ENCODE measurements at places on chromosomes 12 and 14.

GRCh38 chr12:9346866-9347327, 138.7 kb upstream of the PZP start:
- DNase-seq = no peak

GRCh38 chr12:29132316-29132715, 16.8 kb upstream of the FAR2 start:
- no peak for DNase-seq

DNA sequence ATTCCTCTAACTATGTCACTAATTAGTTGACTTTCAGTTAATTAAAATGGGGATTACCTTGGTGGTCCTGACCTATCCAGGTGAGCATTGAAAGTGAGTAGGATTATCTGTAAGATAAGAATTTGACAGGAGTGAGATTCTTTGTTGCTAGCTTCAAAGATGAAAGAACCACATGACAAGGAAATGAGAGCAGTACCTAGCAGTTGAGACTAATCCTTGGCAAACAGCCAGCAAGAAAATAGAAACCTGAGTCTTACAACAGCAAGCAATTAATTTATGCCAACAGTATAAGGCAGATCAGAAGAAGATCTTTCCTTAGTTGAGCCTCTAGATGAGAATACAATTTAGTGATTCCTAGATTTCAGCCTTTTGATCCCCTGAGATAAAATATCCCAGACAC, 1058.4 kb downstream of the LRFN5 start:
- no peak for DNase-seq

DNA sequence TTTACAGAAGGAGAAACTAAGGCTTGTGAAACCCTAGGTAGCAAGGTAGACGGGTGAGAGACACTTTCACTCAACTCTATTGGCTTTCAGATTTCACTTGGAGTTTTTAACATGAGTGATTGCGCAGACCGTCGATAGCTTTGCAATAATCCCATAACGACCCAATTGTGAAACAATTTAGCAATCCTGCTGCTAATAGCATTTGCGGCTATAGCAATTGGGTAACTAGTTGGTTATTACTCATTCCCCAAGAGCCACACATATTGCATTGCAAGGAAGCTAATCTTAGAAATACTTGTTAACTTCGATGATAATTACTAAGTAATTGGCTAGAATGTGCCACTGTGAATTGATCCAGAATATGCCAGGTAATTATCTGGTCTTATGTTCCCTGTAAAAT, 159.9 kb upstream of the NOS1 start:
- no peak for DNase-seq

- DNase-seq = no peak
These were observed 161.5 kb downstream of the ETV6 start for GRCh38 chr12:11811008-11811407.

DNA sequence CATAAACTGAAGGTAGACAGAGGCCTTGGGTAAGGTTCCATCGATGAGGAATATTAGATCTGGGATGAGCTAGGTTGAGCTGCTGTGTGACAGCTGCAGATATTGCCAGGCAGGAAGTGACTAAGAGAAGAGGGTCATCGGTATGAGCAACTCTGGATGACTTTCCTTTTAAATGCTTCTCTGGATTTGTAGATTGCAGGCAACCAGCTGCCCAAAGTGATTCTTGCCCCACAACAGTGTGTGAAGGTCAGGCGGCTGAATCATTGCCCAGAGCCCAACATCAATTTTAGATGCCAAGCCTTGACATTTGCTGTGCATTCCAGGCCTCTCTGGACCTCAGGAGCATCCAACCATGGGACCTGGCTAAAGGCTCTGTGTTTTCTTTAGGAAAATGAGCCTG, 255.9 kb downstream of the DPF3 start:
- DNase-seq = peak; percentile 88

GRCh38 chr12:104433061-104433460, 23.7 kb upstream of the CHST11 start:
- DNase-seq = no peak

DNA sequence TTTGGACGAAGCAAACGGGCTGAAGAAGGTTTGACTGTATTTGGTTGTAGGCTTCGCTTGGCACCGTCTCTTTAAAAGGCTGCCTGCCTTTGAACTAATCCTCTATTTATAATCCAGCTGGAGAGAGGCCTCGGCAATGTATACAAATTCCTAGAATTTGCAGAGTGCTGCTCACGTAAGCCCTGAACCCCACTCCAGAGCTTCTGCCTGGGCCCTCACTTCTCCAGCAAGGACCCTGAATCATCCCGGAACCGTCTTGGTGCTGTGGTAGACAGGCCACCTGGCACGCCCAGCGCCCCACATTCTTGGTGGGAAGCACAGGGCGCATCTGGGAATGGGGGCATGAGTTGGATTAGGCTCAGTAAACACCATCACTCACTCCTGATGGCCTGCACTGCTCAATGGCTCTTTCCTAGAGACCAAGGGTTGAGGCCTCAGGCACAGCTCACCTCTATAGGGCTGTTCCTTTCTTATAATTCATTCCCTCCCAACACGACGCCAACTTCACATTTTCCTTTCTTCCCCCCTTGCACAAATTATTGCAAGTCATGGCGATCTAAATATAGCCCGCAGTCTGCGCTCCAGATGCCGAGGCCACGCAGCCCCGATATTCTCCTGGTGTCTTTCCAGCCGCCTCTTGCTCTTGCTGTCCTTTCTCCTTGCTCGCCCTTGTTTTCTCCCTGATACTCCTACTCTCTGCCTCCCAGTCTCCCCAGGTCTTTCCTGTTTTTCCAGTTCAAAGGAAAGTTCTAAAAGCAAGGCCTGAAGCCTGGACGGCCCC, 141.0 kb downstream of the ZFP36L1 start:
- DNase-seq = no peak

GRCh38 chr12:72077111-72077820, 138.6 kb downstream of the TPH2 start:
- no peak for DNase-seq

GRCh38 chr12:50621399-50622300, 116.9 kb downstream of the DIP2B start:
- DNase-seq = no peak

GRCh38 chr12:65585648-65586602, 238.4 kb upstream of the HMGA2 start:
- no peak for DNase-seq

DNA sequence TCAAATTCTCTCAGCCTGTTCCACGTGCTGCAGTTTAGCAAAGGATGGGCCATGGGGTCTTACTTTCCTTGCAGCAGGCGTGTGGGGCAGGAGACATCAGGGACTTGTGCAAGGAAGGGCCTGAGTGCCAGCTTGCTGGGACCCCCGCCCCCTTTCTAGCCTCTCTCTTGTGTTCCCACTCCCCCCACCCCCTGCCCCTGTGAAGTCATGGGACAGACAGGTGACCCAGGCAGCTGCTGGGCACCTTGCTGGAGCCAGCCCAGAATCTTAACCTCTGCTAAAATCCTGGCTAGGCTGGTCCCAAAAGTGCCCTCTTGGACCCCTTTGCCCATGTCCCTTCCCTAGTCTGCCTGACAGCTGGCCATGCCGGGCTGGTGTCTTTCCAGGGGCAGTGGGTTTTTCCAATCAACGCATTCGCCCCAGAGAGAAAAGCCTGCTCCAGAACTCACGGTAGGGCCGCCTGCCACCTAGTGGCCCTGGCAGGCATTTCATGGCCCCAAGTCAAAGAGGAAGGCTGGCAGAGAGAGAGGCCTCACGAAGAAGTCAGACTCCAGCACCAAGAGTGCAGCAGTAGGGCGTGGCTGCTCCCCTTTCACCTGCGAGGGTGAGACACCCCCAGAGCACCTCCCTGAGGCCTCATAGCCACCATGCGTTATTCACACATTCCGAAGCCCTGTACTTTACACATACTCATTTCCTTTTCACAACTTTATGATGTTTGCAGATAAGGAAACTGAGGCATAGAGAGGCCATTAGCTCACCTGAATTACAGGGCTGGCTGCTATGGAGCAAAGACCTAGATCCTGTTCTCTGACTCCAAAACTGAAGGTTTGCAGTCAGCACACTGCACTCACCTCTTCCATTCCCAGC, 67.4 kb downstream of the LGMN start:
- DNase-seq = peak; percentile 85

- no peak for DNase-seq
These were observed 160.0 kb upstream of the SOX5 start for GRCh38 chr12:24109381-24110039.

DNA sequence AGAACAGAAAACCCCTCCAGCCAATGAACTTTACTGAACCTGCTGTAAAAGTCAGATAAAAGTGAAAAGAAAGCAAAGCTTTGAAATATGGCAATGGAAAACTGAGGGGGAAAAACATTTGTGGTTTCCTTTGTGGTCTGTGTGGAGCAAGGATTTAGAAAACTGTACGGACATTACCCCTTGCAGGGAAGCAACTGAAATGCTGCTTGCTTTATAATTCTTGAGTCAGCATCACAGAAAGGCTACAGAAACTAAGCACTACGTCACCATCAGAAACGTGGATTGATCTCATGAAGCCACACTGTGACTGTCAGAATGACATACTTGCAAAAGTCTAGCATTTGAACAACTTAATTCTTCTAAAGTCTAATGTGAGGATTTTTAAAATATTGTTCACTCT, 2.4 kb upstream of the KCNC2 start:
- no peak for DNase-seq

GRCh38 chr12:85147331-85147730, 111.2 kb downstream of the LRRIQ1 start:
- DNase-seq = no peak

GRCh38 chr12:89756194-89756584, 47.6 kb upstream of the ATP2B1 start:
- no peak for DNase-seq

All from HTR-8/SVneo (cell line).